Esophagus muscularis mucosa (tissue), 4 donors: ENCODE measurements at places on chromosomes 7 and 10. TPM values are rescaled to one million over a fixed set of nuclear protein-coding genes. Genes with fewer than 3 reads are reported as not detected.

- H3K36me3 ChIP-seq = peaks cover 37% of the 10 kb centered on the region
- no peaks in the 10 kb centered on the region for H3K27me3 ChIP-seq
- H3K4me1 ChIP-seq = peaks cover 9% of the 10 kb centered on the region
- no peak for DNase-seq
Measured at GRCh38 chr10:4838743-4839142, 12.7 kb downstream of the AKR1E2 start.

DNA sequence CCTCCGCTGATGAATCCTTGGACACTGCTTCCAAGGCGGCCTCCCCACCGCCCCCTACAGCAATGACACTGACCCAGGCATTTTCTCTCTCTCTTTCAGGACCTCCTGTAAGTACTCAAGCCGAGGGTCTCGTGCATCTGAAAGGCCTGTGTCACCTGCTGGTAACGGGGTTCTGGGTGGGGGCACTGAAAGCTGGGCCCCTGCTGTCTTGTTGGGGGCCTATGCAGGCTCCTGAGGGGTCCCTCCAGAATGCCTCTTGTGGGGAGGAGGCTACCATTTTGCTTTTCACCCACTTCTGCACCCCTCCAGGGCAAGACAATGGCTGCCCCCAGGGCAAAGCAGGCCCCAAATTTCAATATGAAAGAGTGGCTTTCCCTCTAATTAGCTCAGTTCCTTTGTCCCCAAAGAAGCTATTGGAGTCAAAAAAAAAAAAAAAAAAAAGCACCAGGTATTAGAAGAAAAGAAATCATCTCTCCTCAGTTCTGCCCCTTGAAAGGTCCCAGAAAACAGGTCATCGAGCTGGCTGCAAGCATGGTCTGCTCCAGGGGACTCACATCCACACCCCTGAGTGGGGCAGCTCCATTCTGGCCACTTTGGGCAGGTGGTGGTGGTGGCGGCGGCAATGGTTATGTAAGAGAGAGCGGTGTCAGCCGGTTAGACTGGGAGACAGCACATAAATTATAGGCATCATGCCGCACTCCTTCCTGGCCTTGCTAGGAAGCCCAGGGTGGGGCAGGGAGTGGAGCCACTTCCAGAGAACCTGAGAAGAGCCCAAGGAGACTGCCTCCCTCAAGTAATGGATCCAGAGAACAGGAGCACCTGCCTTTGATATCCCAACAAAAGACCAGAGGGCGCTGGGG is 66.2 kb downstream of the COL13A1 start:
- H3K27ac ChIP-seq = no peak overlapping the region
- H3K4me1 ChIP-seq = peaks cover 31% of the 10 kb centered on the region
- H3K27me3 ChIP-seq = no peaks in the 10 kb centered on the region
- no peaks in the 10 kb centered on the region for H3K36me3 ChIP-seq
- H3K4me3 ChIP-seq = no peak overlapping the region
- DNase-seq = no peak

PNLIP gene
- total RNA-seq = not detected

AGFG2 gene
- 31.6 TPM for total RNA-seq

GRCh38 chr10:52004342-52004949 is 305.1 kb upstream of the CSTF2T start:
- H3K4me1 ChIP-seq = no peaks in the 10 kb centered on the region
- no peaks in the 10 kb centered on the region for H3K27me3 ChIP-seq
- H3K4me3 ChIP-seq = no peak overlapping the region
- H3K27ac ChIP-seq = no peak overlapping the region
- H3K36me3 ChIP-seq = no peaks in the 10 kb centered on the region

CYP26C1 gene
- total RNA-seq = 0.39 TPM

DNA sequence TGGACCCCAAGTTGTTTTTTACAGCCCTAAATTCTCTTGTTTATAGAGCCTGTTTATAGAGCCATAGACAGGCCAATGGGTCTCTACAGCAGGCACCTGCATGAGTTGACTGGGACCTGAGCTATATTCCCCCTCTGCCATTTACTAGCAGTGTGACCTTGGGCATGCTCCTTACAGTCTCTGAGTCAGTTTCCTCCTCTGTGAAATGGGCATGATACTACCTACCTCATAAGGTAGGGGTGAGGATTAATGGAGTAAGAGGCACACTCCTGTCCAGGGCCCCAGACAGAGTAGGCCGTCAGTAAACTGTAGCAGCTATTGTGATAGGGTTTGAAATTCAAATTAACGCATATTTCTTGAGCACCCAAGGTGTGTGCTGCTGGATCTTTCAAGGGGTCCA is 138.1 kb downstream of the TCF7L2 start:
- no peak overlapping the region for H3K4me3 ChIP-seq
- H3K27me3 ChIP-seq = no peaks in the 10 kb centered on the region
- H3K4me1 ChIP-seq = peaks cover 26% of the 10 kb centered on the region
- no peaks in the 10 kb centered on the region for H3K36me3 ChIP-seq
- no peak for DNase-seq
